ENCODE measurements at places on chromosomes 7 and 10.

DNA sequence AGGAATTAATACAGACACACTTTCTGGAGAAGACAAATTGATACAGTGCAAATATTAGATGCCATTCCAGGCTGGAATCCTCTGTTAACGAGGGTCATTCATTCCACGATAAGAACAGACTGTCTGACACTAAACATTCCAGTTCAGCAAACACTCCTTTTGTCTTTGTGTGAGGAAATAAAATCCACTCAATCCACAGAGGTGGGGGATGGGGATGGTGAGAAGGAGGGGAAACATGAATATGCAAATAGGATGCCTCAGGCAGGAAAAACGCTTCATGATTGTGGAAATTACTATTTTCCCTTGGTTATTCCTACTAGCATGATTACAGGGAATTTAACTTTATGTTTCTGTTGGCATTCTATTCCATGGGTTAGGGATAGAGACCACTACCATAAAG is 196.9 kb upstream of the CDCA7L start:
- DNase-seq: no peak

DNA sequence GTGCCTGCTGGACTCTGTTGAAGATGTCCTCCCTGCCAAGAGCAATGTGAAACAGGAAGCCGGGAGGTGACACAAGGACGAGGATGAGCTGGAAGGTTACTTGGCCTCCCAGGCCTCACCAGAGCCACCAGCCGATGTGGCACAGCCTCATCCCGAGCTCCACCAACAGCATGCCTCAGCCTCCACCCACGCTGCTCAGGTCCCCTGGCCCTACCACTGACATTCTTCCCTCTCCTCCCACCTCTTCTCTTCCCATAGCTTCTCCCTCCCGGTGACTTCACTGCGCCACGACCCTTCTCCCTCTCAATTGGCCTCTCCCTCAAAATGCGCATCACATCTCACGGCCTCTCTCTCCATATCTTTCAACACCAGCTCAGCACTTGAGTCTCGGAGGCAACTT is 249.9 kb downstream of the SKAP2 start:
- DNase-seq: no peak

GRCh38 chr7:95608359-95609173 is 12.2 kb upstream of the PDK4 start:
- DNase-seq: peak; percentile 55

DNA sequence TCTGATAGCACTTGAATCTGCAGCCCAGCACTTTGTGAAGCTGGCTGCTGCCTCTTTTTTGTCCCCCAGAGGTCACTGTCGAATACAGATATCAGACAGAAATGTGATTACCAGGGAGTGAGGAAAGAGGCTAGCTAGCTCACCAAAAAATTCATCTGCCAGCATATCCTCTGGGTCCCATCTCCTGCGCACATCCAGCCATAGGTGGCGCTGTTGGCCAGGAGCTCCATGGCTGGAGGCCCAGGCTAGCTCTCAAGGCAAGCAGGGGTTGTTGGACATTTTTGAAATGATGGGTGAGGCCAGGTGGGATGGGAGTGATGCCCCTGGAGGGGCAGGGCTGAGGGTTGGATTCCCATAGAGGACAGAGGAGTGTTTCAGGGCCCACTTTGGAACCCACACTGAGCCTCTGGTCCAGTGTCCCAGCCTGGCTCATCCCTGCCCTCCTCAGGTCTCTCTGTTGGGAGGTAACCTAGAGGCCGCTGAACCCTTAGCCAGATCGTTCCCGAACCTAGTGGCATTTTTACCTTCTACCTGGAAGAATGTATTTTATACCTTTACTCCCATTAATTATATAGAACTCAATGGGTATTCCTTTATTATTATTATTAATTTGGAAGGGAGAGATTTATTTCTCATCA is 14.8 kb downstream of the DPCD start:
- DNase-seq: peak; percentile 94

- no peak for DNase-seq
Observed at GRCh38 chr10:53064614-53065013, 292.0 kb upstream of the MBL2 start.

DNA sequence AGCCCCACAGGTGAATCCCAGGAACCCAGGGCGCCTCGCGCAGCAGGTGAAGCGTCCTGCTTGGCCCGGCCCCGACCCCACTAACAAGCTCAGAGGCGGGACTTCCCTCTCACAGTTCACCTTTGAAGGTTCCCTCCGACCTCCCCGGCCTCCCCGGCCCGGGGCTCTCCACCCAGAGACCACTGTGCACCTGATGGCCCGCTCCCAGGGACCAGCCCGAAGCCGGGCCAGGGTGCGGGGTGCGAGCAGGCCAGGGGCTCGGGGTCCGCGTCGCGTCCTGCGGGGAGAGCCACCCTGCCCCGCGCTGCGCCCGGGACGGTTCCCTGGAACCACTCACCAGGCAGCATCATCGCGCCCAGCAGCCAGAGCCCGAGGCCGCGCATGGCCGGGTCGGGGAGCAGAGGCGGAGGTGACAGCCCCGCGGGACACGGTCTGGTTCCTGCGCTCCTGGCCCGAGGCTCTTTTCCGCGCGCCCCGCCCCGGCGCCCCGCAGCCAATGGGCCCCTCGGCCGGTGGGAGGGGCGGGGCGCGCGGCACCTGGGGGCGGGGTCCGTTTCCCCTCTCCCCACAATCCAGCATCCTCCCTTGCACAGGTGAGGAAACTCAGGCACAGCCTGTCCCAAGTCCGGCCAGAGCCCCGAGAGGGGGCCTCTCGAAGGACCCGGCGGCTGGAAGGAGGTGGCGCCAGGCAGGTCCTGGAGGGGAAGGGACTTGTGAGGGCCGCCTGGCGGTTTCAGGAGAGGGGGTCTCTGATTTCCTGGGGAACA is at the start of gene ADAM8:
Gene ADAM8, minus strand, starts transcription at position 434 of the 767 bp plus-strand sequence. Its CDS starts 51 bp downstream, at position 383.
- no peak for DNase-seq

DNA sequence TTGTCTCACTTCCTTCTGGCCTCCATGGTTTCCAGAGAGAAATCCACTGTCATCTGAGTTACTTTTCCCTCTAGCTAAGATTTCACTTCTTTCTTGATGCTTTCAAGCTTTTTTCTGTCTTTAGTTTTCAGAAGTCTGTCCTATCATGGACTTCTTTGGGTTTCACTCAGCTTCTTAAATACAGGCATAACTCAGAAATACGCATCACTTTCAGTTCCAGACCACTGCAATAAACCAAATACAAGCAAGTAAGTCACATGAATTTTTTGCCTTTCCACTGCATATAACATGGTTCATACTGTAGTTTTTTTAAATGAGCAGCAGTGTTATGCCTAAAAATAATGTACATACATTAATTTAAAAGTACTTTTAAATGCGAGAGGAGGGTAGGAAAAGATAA is 48.7 kb downstream of the STK17A start:
- no peak for DNase-seq

- DNase-seq: no peak
Observed at GRCh38 chr7:44059219-44060090, 5.9 kb downstream of the PGAM2 start.

- DNase-seq: no peak
Observed at GRCh38 chr10:83545901-83546391, 593.4 kb upstream of the GHITM start.

DNA sequence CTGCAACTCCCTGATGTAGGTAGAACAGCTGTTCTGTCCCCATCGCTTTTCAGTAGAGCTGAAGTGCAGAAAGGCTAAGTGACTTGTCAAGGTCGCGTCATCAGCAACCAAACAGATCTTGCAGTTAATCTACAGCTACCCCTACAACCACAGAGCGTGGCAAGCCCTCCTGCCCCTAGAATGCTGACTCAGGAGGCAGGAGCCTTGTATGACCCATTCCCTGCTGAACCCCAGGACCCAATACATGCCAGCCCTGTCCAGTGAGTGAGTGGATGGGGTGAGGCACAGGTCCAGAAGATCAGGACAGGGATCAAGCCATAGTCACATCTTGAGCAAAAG is 26.6 kb upstream of the GJD4 start:
- no peak for DNase-seq

DNA sequence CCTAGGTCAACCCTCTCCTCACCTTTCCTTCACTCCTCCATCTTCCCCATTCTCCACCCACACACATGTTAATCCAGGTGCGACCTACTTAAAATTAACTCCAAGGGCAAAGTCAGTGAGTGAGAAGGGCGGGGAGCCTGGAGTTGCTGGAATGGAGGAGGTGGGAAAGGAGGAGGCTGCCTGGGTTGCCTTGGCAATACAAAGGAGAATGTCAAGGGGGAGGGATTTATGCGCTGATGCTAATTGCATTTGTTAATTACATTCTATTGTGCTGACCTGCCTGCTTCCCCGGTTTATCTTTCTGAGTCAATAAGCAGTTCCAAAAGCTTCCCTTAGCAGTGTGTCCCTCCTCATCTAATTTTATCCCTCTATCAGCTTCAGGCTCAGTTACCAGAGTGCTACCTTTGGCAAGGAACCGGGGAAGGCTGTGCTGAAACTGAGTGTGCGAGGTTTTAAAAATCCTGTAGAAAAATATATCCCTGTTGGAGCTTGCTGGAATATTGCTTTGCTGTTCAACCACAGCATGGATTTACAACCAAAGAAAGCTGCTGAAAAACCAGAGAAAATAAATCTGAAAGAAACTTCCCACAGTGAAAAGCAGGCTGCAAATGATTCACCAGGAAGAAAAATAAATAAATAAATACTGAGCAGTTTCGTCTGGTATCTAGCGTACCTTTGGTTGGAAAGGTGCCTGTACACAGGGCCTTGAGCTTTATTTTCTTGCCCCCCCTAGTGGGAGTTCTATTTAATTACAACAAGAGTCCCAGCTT is 113.2 kb upstream of the DGKB start:
- peak; percentile 65 for DNase-seq

DNA sequence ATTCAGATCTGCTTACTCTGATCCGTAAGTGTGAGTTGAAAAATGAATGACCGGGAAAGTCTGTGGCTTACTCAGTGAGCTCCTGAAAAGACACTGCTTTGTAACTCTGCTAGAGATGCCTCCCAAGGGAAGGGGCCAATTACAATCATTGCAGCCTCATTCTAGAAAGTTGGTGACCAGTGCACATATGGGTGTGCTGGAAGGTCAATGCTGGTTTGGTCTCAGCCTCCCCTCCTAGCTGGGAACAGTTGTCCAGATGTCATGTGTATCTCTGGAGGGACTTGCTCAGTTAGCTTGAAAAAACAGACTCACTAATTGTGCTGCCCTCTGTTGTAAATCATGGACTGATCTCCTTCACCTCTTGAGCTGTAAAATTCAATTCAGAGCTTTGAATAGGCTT is 405.0 kb downstream of the ADRA2A start:
- no peak for DNase-seq

- no peak for DNase-seq
Observed at GRCh38 chr7:18225067-18225466, 197.4 kb upstream of the PRPS1L1 start.

GRCh38 chr10:114396464-114396863 is 7.8 kb downstream of the AFAP1L2 start:
- no peak for DNase-seq

- DNase-seq: peak; percentile 88
Observed at GRCh38 chr10:13440185-13441061, 88.4 kb downstream of the BEND7 start.

DNA sequence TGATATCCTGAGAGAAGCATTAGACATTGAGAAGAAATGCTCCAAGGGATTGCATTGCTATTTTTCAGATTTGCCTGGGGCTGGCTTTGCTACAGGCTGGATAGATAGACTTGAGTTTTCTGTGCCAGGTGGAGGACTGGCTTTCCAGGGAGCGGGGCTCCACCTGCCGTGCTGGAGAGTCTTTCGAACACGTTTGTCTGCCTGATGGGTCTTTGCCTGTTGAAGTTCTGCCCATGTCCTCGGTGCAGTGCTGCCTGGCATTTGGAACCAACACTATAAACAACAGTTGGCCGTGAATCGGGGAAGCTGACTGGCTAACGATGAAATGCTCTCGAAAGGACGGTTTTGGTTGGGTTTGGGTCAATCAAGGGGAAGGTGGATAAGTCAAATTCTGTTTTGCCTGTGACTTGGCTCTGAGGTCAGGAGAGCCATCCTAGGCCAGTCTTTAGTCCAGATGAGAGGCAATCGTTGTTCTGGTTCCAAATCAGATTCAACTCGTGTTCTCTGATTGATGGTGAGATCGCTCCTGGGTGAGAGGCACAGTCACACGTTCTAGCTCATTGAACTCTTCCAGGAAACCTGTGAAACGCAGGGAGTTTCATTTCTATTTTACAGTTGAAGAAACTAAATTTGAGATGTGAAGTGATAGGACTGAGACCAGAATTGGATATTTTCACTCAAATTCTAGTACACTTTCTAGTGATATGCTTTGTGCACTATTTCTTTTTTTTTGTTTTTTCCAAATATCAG is 599.0 kb downstream of the TYW1 start:
- no peak for DNase-seq

DNA sequence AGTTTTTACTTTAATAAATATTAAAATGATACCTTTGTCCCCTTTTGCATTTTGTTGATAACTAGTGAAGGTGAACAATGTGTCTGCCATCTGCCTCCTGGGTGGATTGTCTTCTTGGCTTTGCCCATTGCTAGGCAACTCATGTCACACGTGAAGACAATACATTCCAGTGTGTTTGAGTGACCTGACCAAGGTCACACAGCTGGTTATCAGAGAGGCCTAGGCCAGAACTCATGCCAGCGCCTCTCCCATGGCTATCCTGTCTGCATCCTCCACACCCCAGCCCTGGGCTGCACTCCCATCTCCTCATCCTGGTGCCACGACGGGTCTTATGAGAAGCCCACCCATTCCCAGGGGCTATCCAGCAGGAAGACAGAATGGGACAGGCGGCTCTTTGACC is 108.7 kb downstream of the PLCE1 start:
- DNase-seq: no peak

GRCh38 chr7:22872096-22872807 is 49.6 kb upstream of the TOMM7 start:
- no peak for DNase-seq

DNA sequence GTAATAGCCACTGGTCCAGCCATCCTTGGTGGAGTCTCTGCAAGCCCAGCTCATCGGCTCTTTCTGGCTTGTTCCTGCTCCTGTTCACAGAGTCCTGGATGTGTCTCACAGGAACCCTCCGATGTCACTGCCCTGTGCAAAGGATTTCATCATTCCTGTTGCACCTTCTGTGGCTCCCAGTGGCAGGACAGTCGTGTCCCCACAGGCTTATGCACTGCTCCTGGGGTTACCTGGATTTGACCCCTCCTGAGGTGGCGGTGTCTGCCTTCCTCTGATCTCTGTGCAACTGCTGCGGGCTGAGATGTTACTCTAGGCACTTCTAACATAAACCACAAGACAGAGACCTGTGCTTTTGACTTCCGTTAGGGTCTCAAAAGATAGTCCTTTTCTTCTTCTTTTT is 30.6 kb downstream of the APBB1IP start:
- no peak for DNase-seq

DNA sequence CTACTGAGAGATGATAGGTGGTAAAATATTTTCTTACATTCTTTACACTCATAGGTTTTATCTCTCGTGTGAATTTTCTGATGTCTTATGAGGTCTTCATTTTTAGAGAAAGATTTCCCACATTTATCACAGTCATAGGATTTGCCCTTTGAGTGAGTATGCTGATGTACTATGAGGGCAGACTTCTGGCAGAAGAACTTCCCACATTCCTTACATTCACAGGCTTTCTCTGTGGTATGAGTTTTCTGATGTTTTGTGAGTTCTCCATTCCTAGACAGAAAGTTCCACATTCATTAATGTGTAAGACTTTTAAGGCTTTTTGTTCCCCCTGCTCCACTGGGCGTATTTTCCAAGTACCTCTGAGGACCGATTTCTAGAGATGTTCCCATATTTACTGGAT is 23.5 kb downstream of the ZNF25 start:
- DNase-seq: no peak

All from HEK293T (cell line).